ENCODE measurements at places on chromosomes 5 and 9.
A peak's percentile ranks its signal among the peaks of the same experiment; 100 is the strongest.

- no peak for DNase-seq
Measured at GRCh38 chr5:77427998-77428397, 64.1 kb downstream of the WDR41 start.

DNA sequence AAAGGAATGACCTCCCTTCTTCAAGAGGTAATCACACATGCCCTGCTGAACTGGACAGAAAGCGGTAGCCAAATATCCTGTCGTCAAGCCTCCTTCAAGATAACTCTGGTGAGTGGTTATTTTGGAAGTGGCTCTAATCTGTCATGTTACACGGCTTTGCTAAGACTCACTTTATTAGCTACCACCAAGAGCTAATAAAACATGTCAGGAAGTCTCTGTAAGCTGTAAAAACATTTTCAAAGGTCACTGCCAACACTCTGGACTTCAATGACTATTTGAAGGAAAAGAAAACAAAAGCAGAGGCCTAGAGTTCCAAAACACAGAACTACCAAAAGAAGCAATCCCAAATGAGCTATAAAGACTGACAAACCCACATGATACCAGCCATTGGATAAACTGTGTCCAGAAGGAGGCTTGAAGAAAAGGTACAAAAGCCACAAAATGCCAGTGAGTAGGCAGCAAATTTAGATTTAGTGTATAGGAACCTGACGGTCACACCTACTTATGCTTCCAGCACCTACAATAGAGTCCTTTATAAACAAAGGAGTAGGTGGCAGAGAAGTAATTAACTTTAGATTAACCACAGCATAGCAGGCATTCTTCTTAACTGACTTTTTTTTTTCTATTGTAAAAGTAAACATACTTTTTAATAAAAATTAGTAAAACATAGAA is 97.3 kb upstream of the EQTN start:
- no peak for DNase-seq

- no peak for DNase-seq
Measured at GRCh38 chr9:77848404-77848803, 183.2 kb downstream of the GNAQ start.

DNA sequence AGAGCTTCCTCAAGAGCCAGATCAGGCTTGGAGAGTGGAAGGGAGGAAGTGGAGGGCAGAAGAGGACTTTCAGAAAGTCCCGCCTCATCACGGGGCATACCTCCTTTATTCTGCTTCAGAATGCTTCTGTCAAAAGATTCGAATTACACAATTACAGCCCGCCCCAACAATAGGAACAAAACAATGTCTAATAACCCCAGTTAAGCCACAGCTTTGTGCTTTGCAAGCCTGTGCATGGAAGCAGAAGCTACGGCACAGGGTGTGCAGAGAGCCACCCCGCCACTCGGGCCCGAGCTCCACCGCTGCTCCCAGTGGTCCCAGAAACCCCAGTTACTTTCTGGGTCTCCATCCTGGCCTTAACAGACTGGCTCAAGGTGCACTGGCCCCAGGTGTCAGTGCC is 23.5 kb downstream of the HNRNPH1 start:
- peak; percentile 71 for DNase-seq

DNA sequence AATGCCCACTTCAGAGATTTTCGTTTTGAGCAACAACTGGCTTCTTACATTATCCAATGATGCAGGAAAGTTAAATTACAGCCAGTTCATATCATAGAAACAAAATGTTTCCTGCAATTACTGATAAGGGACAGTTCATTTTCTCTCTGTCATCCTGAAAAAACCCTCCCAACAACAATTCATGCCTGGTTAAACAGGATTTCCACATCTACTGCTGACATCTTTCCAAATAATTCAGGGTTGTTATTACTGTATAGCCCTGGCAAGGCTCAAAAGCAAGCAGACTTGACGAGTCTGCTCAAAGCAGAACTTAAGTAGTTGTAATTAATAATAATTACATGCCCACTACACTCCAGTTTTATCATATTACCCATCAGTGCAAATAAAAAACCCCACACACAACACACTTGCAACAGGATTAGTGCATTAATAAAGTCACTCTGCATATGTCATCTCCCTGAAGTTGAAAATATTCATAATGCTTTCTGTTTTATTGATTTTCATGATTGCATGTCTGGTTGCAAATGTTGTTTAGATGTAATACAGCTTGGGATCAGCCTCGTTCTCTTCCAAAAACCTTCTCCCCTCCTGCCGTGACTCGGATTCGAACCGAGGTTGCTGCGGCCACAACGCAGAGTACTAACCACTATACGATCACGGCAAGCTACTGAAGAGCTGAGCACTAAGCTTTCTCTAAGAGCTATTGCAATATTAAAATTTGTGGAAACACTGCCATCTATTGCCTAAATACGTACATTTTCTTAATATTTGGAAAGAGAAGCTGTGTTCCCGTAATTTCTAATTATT is 119.6 kb upstream of the NFIB start:
- peak; percentile 13 for DNase-seq

GRCh38 chr9:112726428-112726827 is 8.5 kb upstream of the INIP start:
- DNase-seq, result no peak

- no peak for DNase-seq
Measured at GRCh38 chr9:134196911-134197310, 32.5 kb upstream of the RNU6ATAC start.

- DNase-seq, result no peak
Measured at GRCh38 chr5:55104036-55104772, 1.8 kb downstream of the GZMA start.

DNA sequence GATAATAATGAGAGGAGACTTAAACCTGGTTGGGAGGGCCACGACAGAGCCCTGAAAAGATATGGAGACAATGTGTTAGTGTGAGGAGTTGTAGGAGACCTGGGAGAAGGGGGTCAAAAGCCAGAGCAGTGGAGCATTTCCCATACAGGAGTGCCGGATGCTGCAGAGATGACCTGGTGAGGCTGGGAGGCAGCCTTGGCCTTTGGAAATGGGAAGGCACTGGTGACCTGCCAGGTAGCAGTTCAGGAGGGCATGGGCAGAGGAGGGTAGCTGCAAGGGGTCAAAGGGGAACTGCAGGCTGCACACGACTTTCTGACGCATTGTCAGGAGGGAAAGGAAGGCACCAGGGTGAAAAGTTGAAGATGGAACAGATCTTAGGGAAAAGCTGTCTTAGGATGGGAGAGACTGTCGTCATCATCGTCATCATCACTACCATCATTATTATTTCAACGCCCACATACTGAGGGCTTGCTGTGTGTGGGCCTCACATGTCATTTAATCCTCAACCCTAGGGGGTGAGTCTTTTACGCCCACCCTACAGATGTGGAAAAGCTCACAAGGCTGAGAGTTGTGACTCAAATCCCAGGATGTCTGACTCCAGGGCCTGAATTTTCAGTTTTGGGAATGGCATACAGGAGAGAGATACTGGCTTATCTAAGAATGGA is 13.3 kb downstream of the ARAP3 start:
- DNase-seq, result peak; percentile 30

- no peak for DNase-seq
Measured at GRCh38 chr5:157924490-157924889, 65.5 kb upstream of the CLINT1 start.

- no peak for DNase-seq
Measured at GRCh38 chr5:72112389-72112788, 5.1 kb downstream of the MAP1B start.

- DNase-seq, result no peak
Measured at GRCh38 chr9:135100241-135100681, 12.8 kb downstream of the OLFM1 start.

DNA sequence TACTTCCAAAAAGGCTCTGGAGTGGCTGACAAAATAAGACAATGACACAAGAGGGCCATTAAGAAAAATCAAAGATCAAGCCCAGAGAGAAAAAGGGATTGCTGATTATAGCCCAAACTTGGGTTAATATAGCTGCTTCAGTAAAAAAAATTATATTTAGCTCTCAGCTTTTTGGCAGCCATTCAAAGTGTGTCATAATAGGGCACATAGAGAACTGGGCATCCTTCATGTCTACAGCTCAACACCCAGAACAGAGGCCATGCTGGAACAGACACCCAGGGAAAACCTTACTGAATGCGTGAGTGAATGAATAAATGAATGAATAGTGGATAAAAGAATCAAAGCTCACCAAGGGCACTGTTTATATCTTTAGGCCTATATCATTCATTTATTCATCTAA is 110.1 kb downstream of the SLIT3 start:
- DNase-seq, result no peak
